ENCODE measurements at places on chromosomes 4 and X. TPM values are rescaled to one million over a fixed set of nuclear protein-coding genes. Genes with fewer than 3 reads are reported as not detected.
A peak's percentile ranks its signal among the peaks of the same experiment; 100 is the strongest.

ELF4 gene
- total RNA-seq, result 30.6 TPM

CSAG2 gene
- not detected for total RNA-seq

TIGD4 gene
- total RNA-seq, result 0.30 TPM

- no peaks in the 10 kb centered on the region for H3K36me3 ChIP-seq
- H3K27me3 ChIP-seq, result no peaks in the 10 kb centered on the region
- no peak overlapping the region for H3K4me3 ChIP-seq
- H3K27ac ChIP-seq, result no peak overlapping the region
Observed at GRCh38 chr4:47207555-47207954, 176.2 kb downstream of the GABRB1 start.

GRCh38 chrX:116232833-116233232, 62.3 kb downstream of the AGTR2 start:
- no peak for DNase-seq
- no peaks in the 10 kb centered on the region for H3K27me3 ChIP-seq
- H3K4me3 ChIP-seq, result no peak overlapping the region
- H3K36me3 ChIP-seq, result no peaks in the 10 kb centered on the region
- no peaks in the 10 kb centered on the region for H3K4me1 ChIP-seq

- no peaks in the 10 kb centered on the region for H3K36me3 ChIP-seq
- H3K4me3 ChIP-seq, result peak overlapping the region; percentile 53
- H3K4me1 ChIP-seq, result peaks cover 3% of the 10 kb centered on the region
- H3K27me3 ChIP-seq, result no peaks in the 10 kb centered on the region
- peak; percentile 89 for DNase-seq
Observed at GRCh38 chr4:174282836-174283506, 496 bp downstream of the FBXO8 start.
